Right lobe of liver (tissue), 6 donors: ENCODE measurements at places on chromosomes 7 and 10.

DNA sequence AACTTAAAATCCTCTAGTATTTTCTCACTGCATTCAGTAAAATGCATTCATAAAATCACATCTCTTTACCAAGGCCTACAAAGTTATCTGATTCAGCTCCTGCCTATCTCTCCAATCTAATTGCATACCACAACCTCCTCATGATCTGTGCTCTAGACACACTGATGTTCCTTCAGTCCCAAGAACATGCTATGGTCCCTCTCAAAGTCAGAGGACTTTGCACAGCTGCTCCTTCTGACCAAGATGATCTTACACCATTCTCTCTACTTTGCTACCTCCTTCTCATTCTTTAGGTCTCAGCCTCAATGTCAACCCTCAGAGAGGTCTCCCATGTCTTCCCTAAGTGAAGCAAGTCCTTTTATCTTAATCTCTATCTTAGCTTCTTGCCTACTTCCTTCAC lies 45.5 kb downstream of the CAV1 start:
- no peak for DNase-seq

DNA sequence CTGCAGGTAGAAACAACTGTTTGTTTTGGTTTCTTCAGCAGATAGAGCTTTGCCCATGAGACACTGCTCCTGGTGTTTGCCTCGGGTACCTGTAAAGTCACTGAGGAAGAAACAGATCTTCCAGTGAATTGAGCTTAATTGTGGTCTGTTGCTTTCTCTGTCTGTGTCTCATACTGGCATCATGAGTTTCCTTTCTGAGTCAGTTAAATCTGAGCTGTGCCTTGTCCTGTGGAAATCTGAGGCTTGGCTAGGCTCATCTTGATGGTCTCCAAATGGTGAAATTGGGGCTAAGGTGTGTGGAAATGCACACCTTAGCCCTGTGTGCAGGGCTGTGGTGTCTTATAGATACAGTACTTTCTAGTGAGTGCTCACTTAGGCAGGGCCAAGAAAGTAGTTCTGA lies 67.4 kb downstream of the GBF1 start:
- DNase-seq = no peak

- DNase-seq = no peak
Observed at GRCh38 chr10:11553773-11554381, 57.6 kb downstream of the USP6NL start.

GRCh38 chr7:27739301-27739908 lies 557 bp upstream of the TAX1BP1 start:
- DNase-seq = no peak

DNA sequence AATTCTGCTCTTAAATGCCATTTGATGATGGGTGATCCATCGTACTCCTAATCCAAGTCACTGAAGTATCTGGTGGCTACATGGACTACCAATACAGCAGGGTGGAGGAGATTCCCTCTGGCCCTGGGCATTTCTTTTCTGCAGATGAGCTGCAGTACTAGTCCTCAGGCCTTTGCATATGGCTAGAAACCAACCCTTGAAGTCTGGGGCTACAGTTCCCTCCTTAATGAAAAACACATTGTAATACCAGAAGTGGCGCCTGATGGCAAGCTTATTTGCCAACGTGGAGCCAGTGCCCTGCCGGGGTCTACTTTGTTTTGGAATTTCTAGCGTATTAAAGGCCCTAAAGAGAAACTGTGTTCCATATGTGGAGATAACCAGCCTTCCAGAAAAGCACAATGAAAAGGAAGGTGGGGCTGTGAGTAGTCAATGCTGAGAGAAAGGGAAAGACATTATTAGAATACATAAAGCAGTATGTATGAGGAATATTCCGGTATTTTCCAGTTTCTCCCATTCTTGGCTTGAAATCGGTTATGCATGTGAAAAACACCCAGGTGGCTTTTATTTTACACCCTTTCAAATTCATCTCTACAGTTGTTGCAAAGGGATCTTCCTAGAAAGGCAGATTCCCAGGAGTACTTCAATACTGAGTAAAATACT lies 368.8 kb downstream of the PRPF18 start:
- no peak for DNase-seq

GRCh38 chr7:88153378-88153777 lies 66.5 kb downstream of the SRI start:
- DNase-seq = no peak

GRCh38 chr10:51961401-51961800 lies 262.0 kb upstream of the CSTF2T start:
- DNase-seq = no peak

GRCh38 chr7:140285938-140286337 lies 109.2 kb upstream of the KDM7A start:
- no peak for DNase-seq

GRCh38 chr7:55641811-55642210 lies 69.5 kb upstream of the VOPP1 start:
- no peak for DNase-seq

GRCh38 chr7:103637094-103637493 lies 191.1 kb upstream of the SLC26A5 start:
- no peak for DNase-seq

DNA sequence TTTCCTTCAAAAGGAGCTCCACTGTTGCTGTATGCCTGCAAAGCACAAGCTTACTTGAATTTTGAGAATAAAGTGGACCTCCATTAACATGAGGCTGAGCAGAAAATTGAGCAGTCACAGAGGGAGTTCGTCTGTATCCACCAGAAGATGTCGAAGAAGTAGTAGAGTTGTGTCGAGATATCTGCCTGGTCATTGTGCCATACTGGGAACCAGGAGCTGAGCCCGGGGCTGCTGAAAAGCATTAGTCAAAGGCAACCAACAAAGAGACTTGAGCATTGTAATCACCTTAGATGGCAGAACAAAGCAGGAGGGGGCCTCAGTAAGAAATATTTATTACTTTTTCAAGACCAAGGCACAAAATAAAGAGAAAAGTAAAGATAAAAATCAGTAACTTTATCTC lies 61.5 kb downstream of the PDSS1 start:
- DNase-seq = no peak
